Psoas muscle (tissue), 8 donors: ENCODE measurements at places on chromosomes 6 and 20.

DNA sequence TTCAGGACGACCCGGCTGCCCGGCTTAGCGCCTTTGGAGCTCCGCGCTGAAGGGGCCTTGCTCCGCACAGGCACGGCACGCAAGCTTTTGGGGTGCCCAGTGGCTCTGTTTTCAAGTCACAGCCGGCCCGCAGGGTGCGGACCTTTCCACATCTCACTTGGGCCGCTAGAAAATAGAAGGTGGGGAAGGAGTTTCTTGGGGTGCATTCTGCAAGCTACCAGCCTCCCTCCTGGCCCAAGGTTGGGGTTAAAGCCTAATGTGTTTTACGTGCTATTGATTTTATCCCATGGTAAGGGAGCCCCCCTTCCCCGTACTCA lies 561 bp downstream of the KAT14 start:
- no peak for DNase-seq

DNA sequence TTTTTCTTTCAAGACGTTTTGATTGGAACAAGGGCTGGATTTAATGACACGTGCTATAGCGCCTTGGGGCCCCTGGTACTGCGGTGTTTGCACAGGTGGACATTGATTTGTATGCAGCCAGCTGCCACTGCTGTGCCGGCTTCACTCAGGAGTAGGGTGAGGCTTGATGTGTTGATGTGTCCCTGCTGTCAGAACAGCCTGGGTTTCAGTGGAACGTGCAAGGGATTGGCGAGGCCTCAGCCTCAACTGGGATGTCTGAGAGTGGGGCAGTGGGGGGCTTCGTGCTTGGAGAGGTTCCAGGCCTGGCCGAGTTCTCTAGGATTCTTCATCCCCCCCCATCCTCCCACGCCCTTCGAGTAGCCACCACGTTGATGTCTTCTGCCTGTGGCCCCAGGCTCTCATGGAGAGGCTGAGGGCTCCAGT lies 23.0 kb downstream of the PYGB start:
- DNase-seq, result peak; percentile 26

DNA sequence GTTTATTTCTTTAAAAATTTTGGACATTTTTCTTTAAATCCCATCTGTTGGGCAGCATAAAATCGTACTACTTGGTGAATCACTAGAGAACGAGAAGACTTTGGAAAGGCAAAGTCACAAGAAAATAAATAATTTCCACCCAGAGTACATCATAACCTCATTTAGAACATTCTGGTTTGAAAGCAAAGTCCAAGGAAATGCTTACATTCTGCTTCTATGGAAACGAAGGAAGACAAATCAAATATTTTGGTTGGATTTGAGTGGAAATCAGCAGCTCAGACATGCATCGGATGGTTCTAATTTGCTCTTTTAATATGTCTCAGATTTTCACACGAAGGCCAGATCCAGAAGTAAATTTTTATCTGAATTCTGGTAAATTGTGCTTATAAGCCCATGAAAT lies 60.7 kb upstream of the LTV1 start:
- no peak for DNase-seq

DNA sequence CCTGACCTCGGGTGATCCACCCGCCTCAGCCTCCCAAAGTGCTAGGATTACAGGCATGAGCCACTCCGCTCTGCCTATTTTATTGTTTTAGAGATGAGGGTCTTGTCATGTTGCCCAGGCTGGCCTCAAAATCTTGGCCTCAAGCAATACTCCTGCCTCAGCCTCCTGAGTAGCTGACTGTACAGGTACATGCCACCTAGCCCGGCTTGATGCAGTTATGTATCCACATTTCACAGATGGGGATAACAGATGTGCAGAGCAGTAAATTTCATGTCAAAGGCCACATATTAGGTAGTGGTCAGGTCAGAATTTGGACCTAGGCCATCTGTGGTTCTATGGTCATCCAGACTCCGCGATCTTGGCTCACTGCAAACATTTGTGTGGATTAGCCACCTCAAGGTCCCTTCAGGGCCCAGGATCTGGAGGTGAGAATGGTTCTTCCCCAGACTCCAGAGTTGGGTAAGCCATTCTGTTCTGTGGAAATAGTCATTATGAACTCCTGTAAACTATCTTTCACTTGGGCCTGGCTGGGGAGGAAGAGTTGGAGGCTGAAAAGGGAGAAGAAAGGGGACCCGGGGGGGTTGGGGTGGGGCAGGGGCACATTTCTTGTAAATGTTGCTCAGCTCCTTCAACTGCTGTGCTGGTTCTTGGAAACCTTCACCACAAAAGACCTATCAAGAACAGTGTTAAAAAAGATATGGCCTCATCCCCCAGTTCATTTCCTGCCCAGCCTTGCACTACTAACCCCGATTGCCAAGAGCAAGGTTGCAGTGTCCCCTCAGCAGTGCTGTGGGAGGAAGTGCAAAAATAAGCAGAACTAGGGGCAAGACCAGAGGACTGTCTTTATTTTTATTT lies 13.0 kb downstream of the PIM1 start:
- no peak for DNase-seq

DNA sequence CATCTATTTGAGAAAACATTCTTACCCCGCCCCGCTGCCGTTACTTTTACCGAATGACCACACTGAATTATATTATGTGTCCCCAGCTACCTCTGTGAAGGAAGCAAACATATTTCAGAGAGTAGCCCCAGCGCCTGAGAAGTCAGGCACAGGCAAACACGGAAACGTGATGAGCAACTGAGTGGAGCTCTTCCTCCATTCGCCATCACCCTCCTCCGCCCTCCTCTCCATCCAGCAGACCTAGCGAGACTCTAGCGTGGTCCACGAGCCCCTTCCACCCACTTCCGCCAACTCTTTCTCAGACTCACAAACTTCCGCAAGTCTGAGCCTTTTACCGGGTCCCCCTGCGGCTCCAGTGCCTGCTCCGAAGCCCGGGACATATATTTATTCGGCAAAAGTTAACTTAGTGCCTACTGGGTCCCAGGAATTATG lies 582 bp downstream of the SNRPB start:
- peak; percentile 61 for DNase-seq

GRCh38 chr6:144365271-144365670 lies 80.1 kb downstream of the UTRN start:
- DNase-seq, result no peak

GRCh38 chr6:131470534-131470933 lies 102.5 kb upstream of the ARG1 start:
- DNase-seq, result no peak

DNA sequence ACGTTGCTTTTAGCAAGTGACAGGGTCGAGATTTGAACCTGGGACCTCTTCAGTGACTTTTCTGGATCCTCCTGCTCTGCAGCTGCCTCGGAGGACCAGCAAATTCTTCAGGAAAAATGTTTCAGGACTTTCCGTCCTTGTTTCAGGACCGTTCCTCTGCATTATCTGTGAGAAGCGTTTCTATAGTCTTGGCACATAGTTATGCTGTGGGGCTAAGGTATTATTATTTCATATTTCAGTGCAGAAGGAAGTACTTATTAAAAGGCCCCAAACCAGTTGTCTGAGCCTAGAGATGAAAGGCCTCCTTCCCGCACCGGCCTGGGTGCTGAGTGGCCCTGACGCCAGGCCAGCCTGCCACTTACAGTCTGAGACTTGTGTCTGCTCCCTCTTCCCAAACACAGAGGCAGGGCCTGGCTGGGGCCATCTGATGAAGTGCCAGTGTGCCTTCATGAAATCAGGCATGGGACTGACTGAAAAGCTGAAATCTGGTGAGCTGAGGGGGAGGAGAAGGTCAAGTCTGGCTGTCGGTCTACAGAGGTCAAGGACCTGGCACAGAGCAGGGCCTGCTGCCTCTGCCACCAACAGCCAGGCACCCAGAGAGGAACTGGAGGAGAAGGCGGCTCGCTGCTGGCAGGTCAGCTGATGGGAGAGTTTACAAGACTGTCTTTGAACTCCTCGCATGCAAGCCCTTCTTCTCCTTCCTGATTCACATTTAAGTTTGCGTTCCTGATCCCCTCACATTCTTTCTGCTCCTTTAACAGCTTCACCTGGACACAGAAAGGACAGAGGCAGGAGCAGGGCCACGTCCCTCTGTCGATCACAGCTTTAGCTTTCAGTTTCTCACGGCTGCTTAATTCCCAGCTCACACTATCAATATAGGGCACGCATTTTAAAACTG lies 8.9 kb upstream of the QKI start:
- peak; percentile 83 for DNase-seq

DNA sequence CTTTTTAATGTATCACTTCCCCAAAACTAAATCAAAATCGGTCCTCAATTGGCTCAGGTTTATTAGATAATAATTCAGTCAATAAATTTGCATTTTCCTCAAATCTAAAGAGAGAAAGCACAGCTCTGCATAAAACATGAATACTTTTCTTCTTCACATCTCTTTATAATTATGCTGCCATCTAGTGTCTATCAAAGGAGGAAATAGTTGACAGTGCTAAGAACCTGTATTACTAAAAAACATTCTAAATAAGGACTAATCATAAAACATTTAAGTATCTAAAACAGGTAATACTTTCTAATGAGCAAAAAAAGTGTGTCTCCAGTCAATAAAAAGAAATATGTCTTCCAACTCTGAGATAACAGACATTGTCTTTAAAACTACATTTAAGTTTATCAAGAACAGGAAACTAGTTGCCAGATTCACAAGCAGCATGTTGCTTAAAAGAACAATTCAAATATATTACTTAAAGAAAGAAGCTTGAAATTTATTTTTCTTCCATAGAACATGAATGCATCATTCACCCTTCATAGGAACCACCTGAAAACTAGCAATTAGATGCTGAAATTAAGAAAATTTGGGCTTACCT lies 56.5 kb upstream of the DST start:
- DNase-seq, result no peak

GRCh38 chr20:24949756-24950127 lies 673 bp downstream of the CST7 start:
- no peak for DNase-seq

- no peak for DNase-seq
Observed at GRCh38 chr20:24766143-24766527, 182.9 kb upstream of the CST7 start.
